ENCODE measurements at places on chromosomes 3 and 15.

- DNase-seq: no peak
Measured at GRCh38 chr3:151356794-151357462, 27.6 kb upstream of the P2RY13 start.

DNA sequence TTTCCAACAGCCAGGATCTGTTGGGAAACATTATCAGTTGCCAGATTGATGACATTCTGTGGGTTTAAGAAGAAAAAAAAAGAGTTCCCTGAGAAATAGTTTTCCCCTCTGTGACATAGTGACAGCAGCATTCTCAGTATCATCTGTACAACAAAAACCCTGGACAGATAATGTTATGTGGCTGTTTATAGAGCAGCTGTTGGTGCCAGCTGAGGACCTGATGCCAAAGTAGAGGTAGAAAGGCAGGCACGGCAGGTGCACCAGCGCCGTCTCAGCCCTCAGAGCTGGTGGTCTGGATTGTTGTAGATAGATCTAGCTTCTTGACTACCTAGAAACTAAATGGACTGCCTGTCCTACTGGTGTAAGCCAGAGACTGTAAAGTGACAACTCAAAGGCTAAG, 56.2 kb upstream of the FILIP1L start:
- DNase-seq: no peak

DNA sequence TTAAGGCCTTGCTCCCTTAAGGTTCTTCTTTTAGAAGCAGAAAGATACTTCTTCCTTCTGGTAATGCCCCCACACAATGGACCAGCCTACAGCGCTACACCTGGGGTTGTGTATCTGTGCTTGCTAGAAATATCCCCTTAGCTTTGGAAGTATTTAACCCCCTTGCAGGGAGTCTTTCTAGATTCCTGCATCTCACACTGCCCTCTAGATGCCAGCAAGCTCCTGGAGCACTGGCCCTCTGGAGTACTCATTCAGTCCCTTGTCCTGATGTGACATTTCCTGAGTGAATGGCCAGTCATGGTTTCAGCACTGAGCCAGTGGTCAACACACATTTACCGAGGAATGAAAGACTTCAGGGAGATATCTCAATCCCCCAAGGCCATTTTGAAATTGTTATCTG, 30.4 kb upstream of the RBP2 start:
- no peak for DNase-seq

DNA sequence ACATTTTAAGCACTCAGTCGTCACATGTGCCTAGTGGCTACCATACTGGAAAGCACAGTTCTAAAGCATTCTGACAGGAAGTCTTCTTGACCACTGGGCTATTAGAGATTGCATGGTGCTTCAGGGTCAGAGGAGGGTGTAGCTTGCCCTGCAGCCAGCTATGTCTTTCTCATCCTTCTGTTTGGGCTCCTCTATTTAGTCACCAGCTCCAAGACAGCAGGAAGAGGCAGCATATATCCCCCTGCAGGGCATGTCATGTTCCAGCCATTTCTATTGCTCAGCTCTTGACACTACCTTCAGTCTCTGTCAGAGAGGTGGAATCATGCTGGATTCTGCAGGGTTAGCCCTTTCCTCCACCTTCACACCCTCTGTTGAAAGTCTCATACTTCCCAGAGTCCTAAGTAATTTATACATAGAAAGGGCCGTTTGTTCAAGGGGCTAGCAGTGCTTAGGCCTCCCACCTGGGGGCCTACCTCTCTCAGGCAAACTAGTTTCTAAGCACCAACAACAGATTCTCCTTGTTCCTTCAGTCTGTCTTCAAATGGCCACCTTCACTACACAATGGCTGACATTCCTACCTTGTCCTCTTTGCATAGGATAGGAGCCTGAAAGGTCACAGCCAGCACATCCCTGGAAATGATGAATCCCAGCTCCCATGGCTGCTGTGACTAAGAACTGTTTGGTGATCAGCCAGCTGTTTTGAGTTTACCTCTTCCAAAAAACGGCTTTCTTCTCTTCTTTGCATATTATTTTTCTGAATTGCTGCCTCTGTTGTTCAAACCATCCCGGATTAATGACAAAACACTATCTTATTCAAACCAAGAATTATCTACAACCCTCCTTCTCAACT, 115.7 kb upstream of the BFSP2 start:
- DNase-seq: no peak

GRCh38 chr3:133531981-133532380, 41.5 kb upstream of the CDV3 start:
- DNase-seq: no peak

GRCh38 chr15:94026458-94027304, 204.7 kb upstream of the MCTP2 start:
- DNase-seq: no peak

GRCh38 chr15:59976480-59977271, 27.4 kb upstream of the FOXB1 start:
- peak; percentile 20 for DNase-seq

DNA sequence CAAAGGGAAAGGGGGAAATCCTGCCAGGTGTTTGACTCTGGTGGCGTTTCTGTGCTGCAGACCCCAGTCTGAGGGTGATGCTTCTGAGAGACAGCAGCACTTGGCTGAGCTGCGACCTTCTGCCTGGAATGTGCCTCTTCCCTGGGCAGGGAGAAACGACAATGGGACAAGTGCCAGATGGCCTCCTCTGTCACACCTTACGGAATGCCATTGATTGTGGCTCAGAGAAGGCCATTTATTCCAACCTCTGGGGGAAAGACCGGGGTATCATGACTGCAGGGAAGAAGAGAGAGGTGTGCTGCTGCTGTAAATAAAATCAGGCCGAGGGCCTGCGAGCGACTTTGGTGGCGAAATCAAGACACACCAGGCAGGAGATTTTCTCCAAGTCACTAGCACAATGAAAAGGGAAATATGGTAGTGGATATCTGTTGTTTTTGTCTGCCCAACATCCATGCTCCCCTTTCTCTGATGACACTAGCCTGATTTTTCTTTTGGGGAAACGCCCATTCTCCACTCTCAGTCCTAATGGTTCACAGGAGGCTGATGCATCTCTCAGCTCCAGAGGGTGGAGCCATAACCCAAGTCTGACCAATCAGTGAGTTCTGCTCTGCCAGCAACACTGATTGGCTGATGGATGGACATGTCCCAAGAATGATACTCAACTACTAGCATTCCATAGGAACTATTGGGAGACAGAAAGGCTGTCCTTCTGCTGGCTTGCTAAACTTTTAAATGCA, 336.1 kb downstream of the FOXP1 start:
- no peak for DNase-seq

- DNase-seq: no peak
Measured at GRCh38 chr3:160820022-160820421, 64.0 kb downstream of the PPM1L start.

DNA sequence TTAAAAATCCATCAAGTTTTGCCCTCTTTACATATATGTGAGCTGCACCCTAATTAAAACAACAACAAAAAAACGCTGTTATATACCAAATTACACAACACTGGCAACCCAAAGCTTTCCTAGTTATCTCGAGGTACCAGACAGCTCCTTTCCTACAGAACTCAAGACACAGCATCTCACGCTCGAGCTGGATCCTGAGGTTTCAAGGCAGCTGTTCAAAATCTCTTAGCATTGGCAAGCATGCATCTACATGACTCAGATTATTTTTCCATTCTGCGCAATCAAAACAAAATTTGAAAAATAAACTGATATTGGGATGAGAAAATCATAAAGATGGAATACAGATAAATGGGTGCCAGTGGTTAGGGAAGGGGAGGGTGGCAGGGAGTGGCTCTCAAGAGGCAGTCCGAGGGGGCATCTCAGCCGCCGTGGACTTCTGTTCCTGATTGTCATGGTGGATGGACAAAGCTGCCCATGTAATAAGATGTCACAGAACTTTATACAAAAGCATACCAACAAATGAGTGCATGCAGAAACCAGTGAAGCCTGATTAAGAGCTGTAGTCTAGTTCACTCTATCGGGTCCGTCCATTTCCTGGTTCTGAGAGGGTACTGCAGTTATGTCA, 91.5 kb downstream of the ADAMTS17 start:
- no peak for DNase-seq

GRCh38 chr15:99696096-99696495, 37.1 kb downstream of the LYSMD4 start:
- no peak for DNase-seq

DNA sequence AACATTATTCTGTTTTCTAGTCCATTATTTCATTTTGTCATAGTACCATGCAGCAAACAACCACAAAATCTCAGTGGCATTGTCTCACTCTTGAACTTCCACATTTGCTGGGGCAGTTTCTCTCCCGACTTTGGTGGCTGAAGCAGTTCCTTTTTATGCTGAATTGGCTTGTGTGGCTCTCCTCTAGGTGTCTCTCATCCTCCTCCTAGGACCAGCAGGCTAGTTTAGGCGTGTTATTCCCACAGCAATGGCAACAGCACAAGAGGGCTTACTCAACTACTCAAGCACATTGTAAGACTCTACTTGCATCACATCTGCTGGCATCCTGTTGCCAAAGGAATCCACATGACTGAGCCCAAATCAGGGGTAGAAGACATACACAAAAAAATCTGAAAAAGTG, 201.8 kb upstream of the KCNH8 start:
- no peak for DNase-seq
